Skin of body (tissue), 3 donors: ENCODE measurements at places on chromosomes 5 and 9.
A peak's percentile ranks its signal among the peaks of the same experiment; 100 is the strongest.

GRCh38 chr5:157263496-157264090, 2.3 kb upstream of the CYFIP2 start:
- DNase-seq, result no peak

GRCh38 chr5:83313436-83313835, 158.1 kb upstream of the VCAN start:
- no peak for DNase-seq

DNA sequence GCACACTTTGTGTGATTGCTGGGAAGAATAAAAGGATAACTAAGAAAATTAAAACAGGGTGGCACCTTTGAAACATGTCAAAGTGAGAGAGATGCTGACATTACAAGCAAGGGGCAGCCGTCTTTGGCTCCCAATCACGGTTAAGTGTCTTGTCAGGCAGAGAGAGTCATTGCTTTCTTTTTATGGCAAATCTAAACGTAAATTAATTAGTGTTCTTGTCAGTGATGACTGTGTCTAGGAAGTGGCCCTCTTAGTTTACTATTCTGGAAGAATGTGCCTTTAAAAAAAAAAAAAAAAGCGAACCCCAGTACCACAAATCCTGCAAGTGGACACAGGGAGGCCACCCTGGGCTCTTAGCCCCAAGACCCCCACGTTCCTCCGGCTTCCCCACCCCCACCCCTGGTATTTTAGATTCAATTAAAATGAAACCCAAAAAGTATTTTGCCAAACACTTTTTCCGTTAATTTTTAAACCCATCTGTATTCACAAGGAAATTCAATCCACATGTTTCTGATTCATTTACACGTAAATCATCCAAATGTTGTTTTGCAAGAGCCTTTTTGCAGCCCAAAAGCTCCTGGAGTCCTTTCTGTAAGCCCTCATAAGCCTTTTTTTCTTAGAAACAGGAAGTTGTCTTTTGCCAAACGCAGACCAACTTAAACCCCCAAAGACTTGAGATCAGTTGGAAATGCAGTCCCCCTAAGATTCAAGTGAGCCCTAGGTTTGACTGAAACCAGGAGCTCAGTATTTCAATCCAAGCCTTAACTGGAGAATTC, 399.3 kb downstream of the EBF1 start:
- peak; percentile 92 for DNase-seq

- peak; percentile 29 for DNase-seq
Measured at GRCh38 chr9:112844771-112845542, 45.7 kb downstream of the SLC46A2 start.

- no peak for DNase-seq
Measured at GRCh38 chr9:89187950-89188349, 9.3 kb upstream of the SHC3 start.

DNA sequence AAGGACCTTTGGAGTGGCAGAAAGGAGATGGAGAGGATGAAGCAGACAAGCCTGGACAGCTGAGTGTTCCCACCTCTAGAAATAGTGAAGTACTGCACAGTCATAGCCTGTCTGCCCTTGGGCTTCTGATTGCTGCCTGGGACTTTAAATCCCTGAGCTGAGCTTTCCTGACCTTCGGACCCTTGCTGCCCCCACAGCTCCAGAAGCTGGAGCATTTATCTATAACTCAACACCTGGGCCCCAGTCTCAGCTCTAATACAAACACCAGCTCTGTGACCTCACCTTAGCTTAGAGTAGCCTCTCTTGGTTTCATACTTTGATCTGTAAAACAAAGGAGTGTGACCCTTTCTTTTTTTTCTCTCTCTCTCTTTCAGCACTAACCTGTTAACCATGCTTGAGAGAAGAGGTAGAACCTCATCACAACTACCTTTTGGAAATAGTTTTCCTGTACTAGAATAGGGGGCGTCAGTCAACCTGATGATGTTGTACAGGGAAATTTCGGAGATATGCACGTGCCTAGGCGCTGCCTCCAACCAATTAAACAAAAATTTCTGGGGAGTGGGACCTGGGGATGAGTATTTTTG, 25.4 kb upstream of the ELL2 start:
- no peak for DNase-seq

- DNase-seq, result peak; percentile 68
Measured at GRCh38 chr9:95505717-95506427, 10.9 kb downstream of the PTCH1 start.

DNA sequence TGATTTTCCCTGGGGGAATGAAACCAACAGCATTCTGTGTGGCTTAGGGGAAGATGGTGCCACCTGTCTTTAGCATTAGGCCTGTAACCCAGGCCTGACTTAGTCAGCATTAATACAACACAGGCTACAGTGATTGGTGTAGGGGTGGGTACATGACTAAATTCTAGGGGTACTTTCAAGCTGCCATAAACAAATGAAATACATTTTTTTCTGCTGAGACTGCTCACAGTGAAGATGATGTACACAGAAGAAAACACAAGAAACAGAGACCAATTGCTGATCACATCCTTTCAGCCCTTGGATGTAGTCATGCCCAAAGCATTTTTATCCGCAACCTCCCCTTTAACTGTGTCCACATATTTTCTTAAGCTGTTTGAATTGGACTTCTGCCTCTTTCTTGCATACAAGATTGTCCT, 527.2 kb downstream of the KCTD16 start:
- DNase-seq, result no peak

DNA sequence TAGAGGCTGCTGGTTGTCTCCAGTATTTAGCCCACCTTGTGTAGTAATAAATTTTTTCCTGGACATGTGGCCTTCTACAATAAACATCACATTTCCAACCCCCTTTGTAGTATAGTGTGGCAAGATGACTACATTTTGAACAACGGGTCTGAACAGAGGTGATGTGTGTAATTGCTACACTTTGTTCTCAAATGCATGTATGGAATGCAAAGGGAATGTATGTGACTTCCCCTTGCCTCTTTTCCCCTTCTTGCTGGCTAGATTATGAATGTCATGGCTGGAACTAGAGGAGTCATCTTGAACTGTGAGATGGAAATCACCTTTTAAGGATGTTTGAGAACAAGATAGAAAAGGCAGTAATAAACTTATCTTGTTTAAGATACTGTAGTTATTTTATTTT, 54.5 kb downstream of the PRR16 start:
- DNase-seq, result no peak

GRCh38 chr9:136004712-136005111, 43.5 kb upstream of the UBAC1 start:
- no peak for DNase-seq

- DNase-seq, result no peak
Measured at GRCh38 chr9:34650816-34651215, 1.2 kb upstream of the IL11RA start.

DNA sequence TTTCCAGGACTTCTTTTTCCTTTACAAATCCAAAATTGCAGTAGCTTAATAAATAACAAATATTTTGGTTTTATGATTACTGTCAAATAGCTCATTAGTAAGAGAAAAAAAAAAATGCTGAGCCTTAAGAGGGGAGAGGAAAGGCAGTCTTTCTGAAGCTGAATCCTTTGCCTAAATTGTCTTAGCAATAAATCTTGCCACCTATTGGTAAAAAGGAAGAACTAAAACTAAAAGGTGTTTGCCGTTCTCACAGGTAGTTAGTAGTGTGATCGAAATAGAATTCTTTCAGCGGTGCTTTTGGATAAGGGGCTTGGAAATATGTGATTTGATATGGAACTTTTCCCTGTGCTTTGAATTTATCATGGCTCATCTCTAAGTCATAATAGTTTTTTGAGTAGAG, 31.2 kb downstream of the PIK3R1 start:
- DNase-seq, result no peak

- no peak for DNase-seq
Measured at GRCh38 chr9:25519286-25519685, 159.0 kb downstream of the TUSC1 start.

- DNase-seq, result no peak
Measured at GRCh38 chr5:100821751-100822150, 81.3 kb downstream of the ST8SIA4 start.

GRCh38 chr5:164289526-164289925, 784.1 kb downstream of the MAT2B start:
- DNase-seq, result no peak

GRCh38 chr5:74546796-74547195, 93.7 kb downstream of the ENC1 start:
- no peak for DNase-seq

GRCh38 chr5:32542216-32543059, 42.9 kb upstream of the SUB1 start:
- no peak for DNase-seq

DNA sequence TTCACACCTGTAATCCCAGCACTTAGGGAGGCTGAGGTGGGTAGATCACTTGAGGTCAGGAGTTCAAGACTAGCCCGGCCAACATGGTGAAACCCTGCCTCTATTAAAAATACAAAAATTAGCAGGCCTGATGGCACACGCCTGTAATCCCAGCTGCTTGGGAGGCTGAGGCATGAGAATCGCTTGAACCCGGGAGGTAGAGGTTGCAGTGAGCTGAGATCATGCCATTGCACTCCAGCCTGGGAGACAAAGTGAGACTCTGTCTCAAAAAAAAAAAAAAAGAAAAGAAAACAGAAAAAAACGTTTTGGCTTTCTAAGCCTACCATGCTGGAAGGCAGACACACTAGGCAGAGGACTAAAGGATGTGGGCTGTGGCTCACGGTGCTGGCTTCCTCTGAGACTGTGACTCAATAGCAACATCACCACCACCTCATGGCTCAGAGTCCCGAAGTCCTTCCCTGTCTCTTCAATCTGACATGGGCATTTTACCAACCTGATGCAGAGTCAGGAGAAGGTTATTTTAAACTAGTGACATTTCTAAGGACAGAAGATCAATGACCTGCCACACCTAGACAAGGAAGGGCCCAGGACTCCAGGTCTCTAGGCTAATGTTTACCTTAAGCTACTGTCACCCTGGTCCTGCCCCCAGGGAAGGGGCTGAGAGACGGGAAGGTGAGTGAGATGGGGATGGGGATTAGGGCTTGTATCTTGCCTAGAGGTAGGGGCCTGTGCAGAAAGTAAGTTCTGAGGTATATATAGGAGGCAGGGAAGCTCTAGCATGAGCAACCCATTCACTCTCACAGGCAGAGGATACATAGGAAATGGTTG, 3.7 kb downstream of the ECSCR start:
- no peak for DNase-seq

DNA sequence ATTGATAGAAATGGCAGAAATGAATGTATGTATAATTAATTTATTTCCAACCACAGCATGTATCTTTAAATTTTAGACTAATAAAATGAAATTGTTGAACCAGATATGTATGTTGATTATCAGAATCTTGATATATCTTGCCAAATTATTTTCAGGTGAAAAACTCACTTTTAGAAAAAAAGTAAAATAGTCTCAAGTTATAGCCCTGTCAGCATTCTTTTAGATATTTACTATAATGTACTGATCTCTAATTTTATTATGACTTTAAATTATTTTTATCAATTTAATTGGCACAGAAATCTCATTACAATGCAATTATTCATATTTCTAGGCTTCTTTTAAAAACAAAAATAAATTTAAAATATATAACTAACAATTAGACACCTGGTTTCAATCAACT, 1990.4 kb upstream of the CDH6 start:
- no peak for DNase-seq

- no peak for DNase-seq
Measured at GRCh38 chr9:9319007-9319406, 1293.8 kb downstream of the PTPRD start.

DNA sequence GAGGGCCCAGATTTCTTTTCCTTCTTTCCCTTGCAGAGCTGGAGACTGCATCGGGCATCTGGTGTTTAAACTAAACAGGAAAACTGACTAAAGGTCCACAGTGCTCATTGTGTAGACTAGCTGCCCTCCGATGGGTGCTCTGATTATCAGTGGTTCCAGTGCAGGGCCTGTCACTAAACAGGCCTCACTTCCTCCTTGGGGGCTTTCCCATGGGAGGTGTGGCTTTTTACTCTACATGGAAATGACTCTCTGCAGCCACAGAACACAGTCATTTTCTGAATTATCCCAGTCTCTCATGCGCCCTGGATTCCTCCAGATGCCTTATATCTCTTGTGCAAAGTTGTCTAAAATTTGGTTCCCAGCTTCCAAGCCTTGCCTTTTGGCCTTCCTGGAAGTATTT, 199.2 kb downstream of the TRIO start:
- DNase-seq, result no peak

GRCh38 chr5:14896131-14896530, 24.6 kb upstream of the ANKH start:
- DNase-seq, result no peak

- no peak for DNase-seq
Measured at GRCh38 chr5:164748861-164749260, 1243.4 kb downstream of the MAT2B start.

DNA sequence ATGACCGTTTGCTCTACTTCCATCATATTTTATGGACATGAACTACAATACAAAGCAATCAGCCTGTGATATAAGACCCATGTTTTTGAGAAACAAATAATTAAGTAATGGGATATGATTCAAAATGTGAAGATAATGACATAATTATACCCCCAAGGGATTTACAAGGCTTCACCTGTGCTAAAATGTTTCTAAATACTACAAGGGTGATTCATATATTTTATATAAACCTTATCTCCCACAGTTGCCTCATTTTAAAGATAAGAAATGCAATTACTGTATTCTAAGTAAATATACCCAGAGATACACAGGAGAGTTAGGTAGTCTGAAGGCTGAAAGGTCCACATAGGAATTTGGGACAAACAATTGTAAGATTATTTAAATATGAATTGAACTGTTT, 662.0 kb upstream of the CHD1 start:
- DNase-seq, result no peak

GRCh38 chr5:92662741-92663140, 918.3 kb downstream of the NR2F1-AS1 start:
- no peak for DNase-seq

GRCh38 chr9:34171753-34172535, 6.9 kb upstream of the UBAP1 start:
- DNase-seq, result no peak

- no peak for DNase-seq
Measured at GRCh38 chr5:95883185-95884016, 60.9 kb upstream of the GLRX start.

DNA sequence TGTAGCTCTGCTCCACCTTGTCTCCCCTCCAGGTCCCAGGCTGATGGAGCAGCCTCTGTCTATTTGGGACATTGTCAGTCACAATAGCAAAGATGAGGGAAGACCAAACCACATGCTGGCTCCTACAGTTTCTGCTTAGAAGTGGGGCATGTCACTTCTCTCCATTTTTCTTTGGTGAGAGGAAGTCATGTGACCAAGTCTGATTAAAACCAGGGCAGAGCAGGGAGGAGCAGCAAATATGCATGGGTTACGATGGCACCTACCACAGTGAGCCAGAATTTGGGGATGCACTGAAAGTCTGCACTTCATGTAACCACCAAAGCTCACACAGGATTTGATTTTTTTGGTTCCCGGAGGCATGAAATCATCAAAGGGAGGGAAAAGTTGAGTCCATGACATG, 234.6 kb downstream of the CDK5RAP2 start:
- no peak for DNase-seq

- no peak for DNase-seq
Measured at GRCh38 chr9:128190516-128191405, 611 bp downstream of the CIZ1 start.

DNA sequence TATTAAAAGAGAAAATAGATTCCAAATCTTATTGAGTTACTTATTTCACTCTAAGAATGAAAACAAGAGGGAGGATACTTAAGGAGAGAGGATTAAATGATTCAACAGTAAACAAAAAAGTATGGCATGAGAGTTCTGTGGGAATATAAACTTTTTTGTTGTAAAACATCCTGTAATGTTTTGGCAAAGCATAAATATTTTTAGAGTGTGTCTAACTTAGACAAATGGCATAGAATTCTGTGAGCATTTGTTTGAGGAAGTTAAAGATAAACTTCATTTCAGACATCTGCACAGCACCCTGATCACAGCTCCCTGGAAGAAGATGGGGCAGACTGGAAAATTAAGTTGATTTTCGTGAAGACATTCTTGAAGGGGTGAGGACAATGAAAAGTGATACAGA, 246.8 kb upstream of the HAPLN1 start:
- no peak for DNase-seq
